ENCODE measurements at places on chromosomes 16 and 17.

DNA sequence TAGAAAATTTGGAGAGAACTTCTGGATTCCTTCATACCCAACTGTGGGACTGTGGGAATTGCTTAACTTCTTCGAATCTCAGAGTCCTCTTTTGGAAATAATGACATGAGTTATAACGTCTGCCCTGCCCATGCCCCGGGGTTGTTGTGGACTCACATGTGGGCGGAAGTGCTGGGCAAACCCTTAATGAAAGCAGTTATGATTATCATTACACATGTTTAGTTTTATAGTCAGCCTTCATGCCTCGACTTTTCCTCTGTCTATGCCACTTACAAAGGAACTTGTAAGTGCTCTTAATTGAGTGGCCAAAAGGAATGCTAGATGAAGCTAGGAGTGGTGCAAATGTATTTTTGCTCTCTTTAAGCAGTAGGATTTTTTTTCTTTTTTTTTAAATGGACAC is 3.9 kb downstream of the KRT27 start:
- DNase-seq, result no peak

GRCh38 chr17:31392856-31393748 is 1.6 kb downstream of the RAB11FIP4 start:
- DNase-seq, result no peak

GRCh38 chr16:84266451-84266850 is 26.6 kb upstream of the KCNG4 start:
- no peak for DNase-seq

- DNase-seq, result no peak
Observed at GRCh38 chr16:23074423-23074822, 74.8 kb downstream of the USP31 start.

DNA sequence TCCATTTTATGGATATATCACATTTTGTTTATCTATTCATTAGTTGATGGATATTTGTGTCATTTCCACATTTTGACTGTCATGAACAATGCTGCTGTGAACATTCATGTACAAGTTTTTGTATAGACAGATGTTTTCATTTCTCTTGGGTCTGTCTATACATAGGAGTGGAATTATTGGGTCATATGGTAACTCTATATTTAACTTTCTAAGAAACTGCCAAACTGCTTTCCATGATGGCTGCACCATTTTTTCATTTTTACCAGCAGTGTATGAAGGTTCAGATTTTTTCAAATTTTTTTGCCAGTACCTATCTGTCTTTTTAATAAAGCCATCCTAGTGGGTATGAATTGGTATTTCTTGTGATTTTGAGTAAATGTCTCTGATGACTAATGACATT is 15.5 kb downstream of the NFAT5 start:
- DNase-seq, result no peak

- no peak for DNase-seq
Observed at GRCh38 chr17:32926183-32926582, 1.8 kb upstream of the TMEM98 start.

- no peak for DNase-seq
Observed at GRCh38 chr17:15087946-15088345, 177.2 kb downstream of the PMP22 start.

- no peak for DNase-seq
Observed at GRCh38 chr16:23343643-23344612, 41.8 kb downstream of the SCNN1B start.

- DNase-seq, result peak; percentile 38
Observed at GRCh38 chr16:50245417-50246298, 20.7 kb upstream of the ADCY7 start.

- DNase-seq, result peak; percentile 41
Observed at GRCh38 chr16:29996766-29997250, 767 bp downstream of the INO80E start.

- DNase-seq, result no peak
Observed at GRCh38 chr17:63926164-63926563, 6.0 kb downstream of the CD79B start.

DNA sequence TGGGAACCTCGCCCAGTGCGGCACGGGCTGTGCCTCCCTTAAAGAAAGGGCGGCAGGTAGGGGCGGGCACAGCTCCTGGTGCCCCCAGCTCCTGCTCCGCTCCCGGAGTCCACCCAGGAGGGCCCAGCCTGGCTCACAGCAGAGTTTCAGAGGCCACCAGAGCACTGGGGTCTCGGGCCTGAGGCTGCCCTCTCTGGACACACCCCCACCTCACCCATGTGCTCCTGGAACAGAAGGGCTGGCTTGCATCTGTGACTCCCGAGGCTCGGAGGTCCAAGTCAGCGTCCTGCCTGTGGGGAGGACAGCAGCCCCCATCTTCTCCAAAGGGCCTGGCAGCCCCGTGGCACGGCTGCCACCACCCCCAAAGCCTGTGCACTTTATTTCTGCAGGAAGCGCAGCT is 62.7 kb downstream of the RBFOX3 start:
- DNase-seq, result no peak

- DNase-seq, result no peak
Observed at GRCh38 chr16:19683453-19684236, 34.4 kb downstream of the KNOP1 start.

DNA sequence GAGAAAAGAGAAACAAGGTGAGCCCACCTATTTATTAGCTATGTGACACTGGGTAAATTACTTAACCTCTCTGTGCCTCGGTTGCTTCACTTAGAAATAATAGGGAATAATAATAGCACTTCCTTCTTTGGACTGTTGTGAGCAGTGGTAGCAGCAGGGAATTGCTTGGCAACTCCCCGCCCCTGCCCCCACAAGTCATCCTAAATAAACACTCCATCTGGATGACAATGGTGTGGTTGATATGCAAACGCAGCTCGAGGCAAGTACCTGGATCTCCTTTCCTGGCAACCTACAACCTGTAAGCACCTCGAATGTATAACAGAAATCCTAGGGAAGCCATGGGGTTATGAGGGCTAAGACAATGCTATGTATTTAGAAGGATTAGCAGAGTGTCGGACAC is 9.1 kb downstream of the TEKT3 start:
- no peak for DNase-seq

DNA sequence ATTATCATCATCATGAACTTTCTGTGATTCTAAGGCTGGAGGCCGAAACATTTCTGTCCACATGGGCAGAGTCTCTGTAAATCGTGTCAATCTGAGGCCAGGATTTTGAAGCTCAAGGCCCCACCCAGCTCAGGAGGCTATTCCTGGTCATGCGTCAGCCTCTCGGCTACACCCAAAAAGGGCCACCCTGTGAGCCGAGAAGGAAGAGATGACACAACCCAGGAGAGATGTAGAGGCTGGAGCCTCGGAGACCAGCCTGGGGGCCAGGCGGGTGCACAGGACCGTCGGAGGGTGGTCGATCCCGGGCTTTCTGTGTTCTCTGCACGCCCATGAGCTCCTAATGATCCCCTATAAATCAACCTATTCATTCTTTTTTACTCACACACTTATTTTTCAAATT is 1.1 kb upstream of the CACNG1 start:
- DNase-seq, result no peak

GRCh38 chr16:73159296-73159695 is 111.4 kb upstream of the ZFHX3 start:
- DNase-seq, result no peak

DNA sequence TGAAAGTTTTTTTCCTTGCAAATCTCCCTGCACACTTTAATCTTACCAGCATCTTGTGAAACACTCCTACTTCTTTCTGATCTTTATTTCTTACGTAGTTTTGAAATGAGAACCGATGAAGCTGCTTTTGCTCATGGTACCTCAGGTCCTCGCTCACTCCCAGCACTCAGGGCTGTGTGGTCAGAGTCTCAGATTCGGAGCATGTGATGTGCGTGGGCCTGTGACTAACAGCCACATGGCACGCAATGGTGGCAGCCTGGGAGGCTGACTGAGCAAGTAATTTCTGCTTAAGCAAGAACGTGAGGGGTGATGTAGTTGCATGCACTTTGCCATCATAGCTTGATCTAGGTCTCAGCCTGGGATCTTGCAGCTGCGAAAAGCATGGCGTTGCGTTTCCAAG is 624.3 kb downstream of the MAF start:
- peak; percentile 49 for DNase-seq

DNA sequence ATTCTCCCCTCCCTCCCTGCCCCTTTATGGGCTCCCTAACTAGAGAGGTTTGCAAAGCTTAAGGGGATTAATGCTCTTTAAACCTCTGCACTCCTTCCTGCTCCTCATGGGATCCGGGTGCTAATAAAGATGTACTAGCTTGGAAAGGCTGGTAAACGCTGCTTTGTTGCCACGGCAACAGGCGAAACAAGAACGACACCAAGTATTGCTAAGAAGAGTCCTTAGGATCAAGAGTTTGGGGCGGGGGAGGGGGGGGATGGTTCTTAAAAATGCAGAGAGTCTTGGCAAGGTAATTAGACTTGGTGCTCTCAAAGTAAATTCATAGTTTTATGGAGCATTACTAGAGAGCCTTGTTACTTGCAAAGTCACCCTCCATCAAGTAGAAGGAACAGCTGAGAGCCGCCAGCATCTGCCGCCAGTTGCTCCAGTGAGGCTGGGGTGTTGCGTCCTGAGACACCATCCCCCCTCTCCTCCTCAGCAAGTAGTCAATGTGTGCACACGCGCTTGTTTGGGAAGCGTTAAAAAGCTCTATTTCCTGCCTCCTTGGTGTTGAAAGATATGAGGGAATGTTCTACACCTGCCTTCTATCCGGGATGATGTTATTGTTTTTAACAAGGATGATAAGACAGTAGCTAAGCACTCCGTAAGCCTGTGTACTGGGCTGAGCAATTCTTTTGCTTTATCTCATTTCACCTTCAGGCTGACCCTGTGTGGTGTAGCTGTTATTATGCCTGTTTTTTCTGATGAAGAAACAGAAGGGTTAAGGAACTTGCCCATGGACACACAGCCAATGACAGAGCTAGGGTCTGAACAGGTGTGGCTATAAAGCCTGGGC is 190.9 kb downstream of the CCDC182 start:
- no peak for DNase-seq

DNA sequence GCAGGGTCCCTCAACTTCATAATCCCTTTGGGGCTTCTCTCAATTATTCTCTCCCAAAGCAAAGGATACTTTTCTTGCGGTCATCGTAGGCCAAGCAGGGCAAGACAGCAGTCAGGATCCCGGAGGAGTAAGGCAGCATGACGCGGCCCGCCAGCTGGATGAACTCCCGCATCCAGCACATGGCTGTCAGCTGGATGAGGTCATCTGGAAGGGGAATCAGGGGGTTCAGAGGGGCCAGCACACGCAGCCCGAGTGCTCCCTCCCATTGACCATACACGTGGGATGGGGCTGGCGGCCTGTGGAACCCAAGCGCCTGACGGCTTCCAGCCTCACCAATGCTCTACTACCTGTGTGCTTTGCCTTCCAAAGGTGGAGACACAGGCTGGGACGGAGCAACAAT is 19.2 kb downstream of the VAC14 start:
- DNase-seq, result no peak

- peak; percentile 39 for DNase-seq
Observed at GRCh38 chr17:35531160-35531559, 6.3 kb downstream of the SLFN12L start.

GRCh38 chr16:12318661-12319427 is 342.3 kb downstream of the SNX29 start:
- no peak for DNase-seq

GRCh38 chr16:31695667-31696066 is 168.0 kb downstream of the AHSP start:
- DNase-seq, result peak; percentile 68

DNA sequence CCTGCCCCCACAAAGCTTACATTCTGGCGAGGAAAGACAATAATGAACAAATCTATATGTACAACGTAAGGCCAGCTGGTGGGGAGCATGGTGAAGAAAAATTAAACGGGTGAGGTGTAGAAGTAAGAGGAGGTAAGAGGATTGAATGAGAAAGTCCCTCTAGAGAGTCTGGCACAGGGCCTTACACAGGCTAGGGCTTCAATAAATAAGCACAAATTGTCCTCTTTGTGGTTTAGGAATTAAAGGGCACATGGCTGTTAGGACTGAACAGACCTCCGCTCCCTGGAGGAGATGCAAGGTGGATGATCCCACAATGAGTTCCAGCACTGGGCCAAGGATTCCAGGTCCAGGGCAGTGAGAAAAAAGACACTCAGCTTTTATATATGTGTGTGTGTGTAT is 43.1 kb upstream of the HAPSTR1 start:
- DNase-seq, result no peak

DNA sequence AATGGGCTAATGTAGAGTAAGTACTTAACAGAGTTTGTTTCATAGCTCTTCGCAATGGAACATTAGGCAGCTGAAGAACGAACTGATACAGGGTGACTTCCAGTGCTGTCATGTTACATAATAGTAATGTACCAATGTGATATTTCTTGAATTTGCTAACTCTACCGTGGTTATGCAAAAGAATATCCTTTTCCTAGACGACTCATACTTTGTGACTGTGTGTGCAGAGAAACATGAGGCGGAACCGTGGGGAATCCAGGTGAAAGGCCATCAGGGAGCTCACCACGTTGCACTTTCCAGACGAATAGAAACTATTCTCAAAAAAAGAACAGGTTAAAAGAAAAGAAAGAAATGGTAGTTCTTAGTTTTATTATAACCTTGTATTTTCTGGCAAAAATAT is 13.2 kb downstream of the NOB1 start:
- no peak for DNase-seq

DNA sequence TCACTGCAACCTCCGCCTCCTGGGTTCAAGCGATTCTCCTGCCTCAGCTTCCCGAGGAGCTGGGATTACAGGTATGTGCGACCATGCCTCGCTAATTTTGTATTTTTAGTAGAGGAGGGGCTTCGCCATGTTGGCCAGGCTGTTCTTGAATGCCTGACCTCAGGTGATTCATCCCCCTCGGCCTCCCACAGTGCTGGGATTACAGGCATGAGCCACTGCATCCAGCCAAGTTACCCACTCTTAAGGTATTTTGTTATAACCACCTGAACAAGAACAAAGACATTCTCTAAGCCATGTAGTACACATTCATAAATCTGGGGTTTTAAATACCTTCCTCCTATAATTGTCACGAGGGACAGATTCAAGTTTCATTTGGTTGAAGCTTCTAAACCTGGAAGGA is 12.3 kb upstream of the TMEM170A start:
- DNase-seq, result no peak

GRCh38 chr16:64654178-64654577 is 467.7 kb downstream of the CDH11 start:
- no peak for DNase-seq

GRCh38 chr17:77782201-77782600 is 176.3 kb upstream of the TNRC6C start:
- no peak for DNase-seq

DNA sequence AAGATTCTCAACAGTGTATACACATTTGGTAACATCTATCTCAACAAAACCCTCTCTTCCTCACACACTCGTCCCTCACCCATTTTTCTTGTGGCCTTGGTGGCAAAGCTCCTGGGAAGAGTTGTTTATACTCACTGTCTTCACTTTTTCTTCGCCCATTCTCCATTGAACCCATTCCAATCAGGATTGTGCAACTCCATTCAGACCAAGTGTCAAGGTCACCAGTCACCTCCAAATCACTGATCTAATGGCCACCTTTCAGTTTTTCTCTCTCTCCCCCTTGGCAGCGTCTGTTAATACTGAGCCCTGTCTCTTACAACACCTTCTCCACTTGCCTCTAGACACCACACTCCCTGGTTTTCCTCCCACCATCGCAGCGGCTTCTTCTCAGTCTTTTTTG is 8.6 kb upstream of the SLC13A5 start:
- no peak for DNase-seq

GRCh38 chr17:79930062-79930876 is 91.0 kb upstream of the CBX4 start:
- no peak for DNase-seq

Data from T-helper 2 cell (primary cell).